AG08395 (cell line): ENCODE measurements at places on chromosomes 4 and X.
A peak's percentile ranks its signal among the peaks of the same experiment; 100 is the strongest.

DNA sequence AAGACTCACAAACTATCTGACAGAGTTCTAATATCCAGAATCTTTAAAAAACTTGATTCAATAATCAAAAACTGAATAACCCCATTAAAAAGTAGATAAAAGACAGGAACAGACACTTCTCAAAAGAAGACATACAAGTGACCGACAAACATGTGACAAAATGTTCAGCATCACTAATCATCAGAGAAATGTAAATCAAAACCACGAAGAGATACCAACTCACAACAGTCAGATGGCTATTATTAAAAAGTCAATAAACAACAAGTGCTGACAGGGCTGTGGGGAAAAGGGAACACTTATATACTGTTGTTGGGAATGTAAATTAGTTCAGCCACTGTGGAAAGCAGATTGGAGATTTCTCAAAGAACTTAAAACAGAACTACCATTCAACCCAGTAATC is 138.1 kb upstream of the RASGEF1B start:
- no peak for DNase-seq

- no peak for DNase-seq
These were observed 7.7 kb downstream of the NAT8L start for GRCh38 chr4:2066571-2067445.

DNA sequence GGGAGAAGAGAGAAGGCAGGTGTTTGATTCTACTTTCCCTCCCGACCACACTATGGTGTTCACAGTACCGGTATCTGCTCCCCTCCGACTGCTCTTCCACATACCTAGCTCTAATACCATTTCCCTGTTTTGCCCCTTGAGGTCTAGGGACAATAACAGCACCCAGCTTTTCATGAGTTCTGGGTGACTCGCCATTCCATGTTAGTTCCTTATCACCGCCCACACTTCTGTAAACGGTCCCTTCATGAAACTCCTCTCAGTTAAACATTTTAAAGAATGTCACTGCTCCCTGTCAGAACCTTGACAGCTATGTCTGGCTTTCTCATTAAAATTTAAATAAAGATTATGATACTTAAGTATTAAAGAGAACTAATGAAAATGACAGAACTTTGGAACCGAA is 136.7 kb downstream of the ADAMTS3 start:
- DNase-seq = no peak

DNA sequence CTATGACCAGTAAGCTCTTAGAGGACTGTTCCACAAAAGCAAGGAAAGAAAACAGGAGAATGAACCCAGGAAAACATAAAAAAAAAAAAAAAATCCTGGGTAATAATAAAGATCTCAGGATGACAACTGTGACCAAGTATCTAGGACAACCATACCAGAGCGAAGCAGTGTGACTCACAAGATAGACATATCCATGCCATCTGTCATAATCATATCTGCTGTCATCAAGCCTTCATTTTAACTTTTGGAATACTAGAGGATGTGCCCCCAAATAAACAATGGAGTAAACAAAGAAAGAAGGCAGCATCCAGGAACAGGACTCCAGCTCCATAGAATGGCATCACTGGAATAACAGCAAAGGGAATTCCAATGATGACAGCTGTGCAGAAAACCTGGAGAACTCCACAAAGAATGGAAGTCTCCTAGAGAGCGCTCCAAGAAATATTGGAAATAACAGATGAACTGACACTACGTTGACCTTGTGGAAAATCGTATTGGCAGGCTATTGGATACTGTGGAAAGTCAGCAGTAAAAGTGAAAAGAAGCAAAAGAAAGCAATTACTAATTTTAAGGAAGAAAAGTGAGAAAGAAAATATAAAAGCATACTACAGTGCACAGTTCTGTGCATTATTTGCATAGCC is 35.3 kb downstream of the HPGDS start:
- DNase-seq = peak; percentile 4

DNA sequence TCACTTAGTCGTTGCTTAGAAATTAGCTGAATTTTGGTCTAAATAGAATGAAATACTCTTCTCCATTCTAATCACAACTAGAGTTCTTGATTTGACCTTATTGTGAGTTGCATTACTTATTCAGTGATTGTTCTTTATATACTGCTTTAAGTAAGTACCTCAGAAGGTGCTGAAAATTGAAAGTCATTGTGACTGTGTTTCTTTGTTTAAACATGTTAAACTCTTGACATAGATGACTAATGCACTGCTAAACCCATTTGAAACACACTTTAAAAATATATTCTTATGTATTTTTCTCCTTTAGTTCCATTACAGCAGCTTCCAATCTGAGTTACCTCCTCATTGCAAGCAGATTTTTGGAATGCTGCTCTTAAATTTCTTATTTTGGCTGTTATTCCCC is 9.1 kb downstream of the TSPAN7 start:
- no peak for DNase-seq

DNA sequence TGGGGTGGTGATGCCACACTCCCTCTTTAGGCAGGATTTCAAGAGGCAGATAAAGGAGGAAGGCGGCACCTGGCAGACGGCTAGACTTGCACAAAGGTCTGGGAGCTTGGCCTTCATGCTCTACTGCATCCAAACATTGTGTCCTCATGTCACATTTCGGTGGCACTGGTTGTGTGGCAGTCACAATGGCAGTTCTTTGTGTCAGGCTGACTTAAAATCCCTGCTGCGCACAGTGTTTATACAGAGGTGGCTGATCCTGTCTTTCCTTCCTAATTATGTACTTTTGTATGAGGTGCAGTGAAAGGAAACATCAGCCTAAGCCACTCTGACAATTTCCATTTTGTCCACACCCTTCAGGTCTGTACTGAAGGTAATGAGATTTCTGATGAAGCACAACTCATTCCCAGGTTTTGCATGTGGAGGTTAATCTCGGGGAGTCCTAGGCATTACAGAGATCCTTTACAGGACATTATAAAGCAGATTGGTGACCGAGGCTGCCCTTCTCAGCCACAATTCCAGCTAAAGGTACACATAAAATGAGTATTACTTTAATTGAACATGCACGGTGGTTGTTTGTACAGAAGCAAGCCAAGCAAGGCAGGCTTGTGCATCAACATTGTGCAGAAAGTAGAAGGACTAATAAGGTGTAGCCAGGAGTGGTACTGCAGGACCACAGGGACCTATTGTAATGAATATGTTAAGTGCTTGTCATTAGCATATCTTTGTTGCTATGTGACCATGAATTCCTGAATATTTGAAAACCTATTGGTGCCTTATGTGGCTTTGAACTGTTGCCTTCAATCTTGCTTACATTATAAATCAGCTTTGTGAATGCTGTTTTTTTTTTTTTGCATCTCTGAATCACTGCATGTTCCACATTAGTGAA is 147.6 kb downstream of the STK32B start:
- DNase-seq = no peak

DNA sequence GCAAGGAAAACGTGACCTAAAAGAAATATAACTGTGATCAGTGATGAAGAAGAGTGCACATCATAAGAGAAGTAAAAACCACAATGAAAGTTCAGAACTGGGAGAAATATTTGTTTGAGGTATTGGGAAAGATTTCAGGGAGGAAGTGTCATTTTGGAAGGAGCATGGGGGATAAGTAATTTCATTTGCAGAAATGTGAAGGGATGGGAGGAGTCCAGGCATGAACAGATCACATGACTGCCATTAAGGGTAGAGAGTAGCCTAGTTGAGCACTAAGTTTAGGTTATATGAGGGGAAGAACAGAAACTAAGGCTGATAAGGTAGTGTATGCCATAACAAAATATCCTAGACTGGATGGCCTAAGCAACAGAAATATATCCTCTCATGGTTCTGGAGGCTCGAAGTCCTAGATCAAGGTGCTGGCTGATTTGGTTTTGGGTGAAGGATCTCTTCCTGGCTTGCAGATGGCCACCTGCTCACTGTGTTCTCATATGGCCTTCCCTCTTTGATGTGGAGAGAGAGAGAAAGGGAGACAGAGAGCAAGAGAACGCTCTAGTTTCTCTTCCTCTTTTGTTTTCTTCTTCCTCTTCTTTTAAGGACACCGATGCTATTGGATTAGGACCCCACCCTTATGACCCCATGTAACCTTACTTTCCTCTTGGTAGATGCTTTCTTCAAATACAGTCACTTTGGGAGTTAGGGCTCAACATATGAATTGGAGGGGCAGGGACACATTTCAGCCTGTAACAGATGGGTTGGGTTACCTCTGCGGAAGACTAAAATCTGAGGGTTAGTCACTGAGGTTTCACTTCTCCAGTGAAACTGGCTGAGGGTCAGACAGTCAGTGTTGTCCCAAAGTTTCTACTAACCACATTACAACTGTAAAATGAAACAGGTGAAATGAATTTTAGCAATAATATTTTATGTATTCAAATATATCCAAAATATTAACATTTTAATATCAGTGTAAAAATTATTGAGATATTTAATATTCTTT is 77.9 kb downstream of the EGF start:
- no peak for DNase-seq

- no peak for DNase-seq
These were observed 22.3 kb downstream of the AMOT start for GRCh38 chrX:112818114-112819007.

DNA sequence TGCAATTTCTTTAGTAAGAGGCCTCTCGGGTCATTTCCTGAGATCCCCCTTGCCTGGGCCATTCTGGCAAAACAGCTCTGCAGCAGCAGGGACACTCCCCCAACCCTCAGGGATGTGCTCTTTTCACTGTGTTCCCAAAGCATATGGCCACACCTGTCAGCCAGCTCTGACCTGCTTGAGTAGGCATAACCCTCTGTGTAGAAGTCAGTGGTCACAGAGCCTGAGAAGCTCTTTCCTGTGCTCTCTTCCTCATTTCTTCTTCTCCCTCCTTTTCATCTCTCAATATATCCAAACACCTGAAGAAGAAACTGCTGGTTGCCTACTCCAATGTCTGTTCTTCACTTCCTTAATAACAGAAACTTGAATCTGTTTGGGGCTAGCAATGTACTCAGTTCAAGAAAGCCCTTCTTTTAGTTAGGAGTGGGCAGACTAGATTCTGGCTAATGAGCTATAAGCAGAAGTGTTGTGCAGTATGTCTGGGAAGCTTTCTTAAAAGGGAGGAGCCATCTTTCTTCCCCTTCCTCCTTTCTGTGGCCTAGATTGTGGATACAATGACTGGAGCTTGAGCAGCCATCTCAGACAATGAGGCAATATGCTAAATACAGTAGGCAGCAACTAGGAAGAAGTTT is 73.3 kb downstream of the PRPS1 start:
- DNase-seq = no peak

- DNase-seq = no peak
These were observed 16.3 kb downstream of the SULT1B1 start for GRCh38 chr4:69744157-69744478.

GRCh38 chr4:144223661-144224060 is 83.1 kb upstream of the GYPA start:
- no peak for DNase-seq

GRCh38 chrX:108699368-108699767 is 37.0 kb downstream of the IRS4 start:
- peak; percentile 36 for DNase-seq

GRCh38 chr4:144650311-144651005 is 4.5 kb downstream of the HHIP start:
- DNase-seq = no peak

DNA sequence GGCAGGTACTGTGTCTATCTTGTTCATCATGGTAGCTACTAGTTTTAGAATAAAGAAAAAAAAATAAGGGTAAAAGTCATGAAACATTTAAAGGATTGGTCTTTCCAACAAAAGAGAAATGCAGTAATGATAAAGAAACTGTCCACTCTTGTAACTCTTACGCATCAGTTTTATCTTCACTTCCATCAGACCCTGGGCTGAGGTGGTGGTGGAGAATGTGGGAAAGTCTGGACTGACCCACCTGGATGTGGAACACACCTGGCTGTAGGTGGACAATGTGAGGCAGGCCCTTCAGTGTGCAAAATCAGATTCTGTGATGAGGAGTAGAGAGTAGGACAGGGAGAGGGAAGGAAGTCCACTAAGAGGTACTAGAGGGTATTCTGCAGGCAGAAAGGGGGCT is 128.6 kb downstream of the RASL11B start:
- no peak for DNase-seq

DNA sequence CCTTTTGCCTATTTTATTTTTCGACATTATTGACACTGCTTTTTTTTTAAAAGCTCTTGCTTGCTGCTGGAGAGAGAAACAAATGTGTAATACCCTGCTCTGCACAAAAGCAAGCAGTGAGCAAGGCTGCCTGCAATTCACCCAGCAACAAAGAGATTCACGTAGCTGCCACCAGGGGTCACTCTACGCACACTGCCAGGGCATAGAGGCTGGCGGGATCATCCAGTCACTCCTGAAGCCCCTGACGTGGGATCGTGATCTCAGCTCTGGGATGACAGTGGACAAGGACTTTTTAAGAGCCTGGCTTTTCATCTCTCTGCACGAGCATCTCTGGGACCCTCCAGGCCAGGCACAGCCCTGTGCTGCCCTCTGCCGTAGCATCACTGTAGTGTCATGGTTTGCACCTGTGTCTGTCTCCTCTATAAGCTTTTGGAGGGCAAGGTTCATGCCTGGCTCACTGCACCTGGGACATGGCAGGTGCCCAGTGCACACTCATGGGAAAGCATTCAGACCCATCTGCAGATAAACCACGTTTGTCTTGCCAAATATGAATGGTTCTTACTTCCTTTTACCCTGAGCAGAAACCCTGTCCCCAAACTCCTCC is 19.8 kb downstream of the C4orf50 start:
- DNase-seq = peak; percentile 79

DNA sequence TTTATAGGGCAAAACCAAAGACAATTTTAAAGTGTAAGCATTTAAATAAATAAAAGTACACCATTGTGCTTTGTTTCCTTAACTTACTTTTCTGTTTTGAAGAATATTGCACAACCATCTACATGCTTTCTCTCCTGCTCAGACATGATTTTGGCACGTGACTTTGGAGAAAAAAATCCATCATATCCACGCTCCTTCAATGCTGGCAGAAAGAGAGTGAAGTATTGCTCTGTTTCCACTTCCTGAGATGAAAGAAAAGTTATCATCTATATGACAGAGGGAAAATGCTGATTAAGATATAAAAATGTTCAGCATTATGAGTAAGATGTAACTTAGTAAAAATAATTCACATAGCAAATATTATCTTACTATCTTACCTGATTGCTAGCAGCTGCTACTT is 77.1 kb downstream of the CNOT6L start:
- no peak for DNase-seq

DNA sequence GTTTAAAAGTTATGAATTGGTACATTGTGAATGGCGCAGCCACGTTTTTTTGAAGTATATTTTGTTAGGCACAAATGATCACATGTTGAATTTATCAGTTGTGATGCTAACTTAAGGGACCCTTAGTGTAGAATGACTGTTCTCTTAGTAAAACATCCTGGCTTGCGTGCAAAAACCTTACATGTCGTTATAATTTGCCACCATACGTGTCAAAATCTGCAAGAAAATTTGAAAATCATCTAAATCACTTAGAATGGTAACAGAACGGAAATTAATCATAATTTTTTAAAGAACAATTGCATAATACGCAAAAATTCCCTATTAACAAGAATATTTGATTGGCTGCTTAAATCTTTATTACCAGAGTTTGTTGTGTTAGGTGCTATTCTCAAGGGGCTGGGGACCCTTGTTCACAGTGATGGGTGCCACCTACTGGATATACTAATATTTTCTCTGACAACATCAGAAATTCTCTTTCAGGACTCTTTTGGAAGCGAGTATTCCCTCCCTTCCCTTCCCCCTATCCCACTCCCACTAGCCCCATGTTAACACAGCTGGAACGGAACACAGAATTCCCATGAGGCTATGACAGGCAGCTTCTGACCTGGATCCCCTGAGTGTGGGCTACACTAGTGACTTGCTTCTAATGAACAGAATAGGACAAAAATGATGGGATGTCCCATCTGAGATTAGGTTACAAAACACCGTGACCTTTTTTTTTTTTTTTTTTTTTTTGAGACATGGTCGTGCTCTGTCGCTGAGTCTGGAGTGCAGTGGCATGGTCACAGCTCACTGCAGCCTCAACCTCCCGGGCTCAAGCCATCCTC is 71.8 kb downstream of the SUPT20HL2 start:
- peak; percentile 39 for DNase-seq
